ENCODE measurements at places on chromosomes 5 and 9. TPM values are rescaled to one million over a fixed set of nuclear protein-coding genes. Genes with fewer than 3 reads are reported as not detected.

Gene AGXT2
- polyA plus RNA-seq: not detected

Gene OSMR
- polyA plus RNA-seq: not detected

Gene GPX8
- 0.20 TPM for polyA plus RNA-seq

Gene CCDC152
- polyA plus RNA-seq: 1.5 TPM

Gene MLLT3
- polyA plus RNA-seq: 68.9 TPM

Gene SAXO1
- polyA plus RNA-seq: not detected
